ENCODE measurements at places on chromosomes 16 and 17.

DNA sequence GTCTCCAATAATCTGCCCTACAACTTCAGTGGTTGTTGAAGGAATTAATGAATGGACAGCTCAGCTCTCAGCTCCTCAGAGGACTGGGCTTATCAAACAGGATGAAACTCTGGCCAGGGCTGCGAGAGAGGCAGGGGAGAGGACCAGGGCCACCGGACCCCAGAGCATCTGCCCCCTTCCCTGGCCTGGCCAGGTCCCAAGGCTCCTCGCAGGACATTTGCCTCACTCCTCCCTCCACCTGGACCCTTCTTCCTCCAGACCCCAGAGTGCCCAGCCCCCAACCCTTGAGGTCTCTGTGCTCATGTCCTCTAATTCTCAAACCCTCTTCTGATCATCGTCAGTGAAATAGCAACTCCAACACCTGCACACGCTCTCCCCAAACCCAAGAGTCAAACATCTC, 3.7 kb downstream of the CD300C start:
- DNase-seq = no peak

DNA sequence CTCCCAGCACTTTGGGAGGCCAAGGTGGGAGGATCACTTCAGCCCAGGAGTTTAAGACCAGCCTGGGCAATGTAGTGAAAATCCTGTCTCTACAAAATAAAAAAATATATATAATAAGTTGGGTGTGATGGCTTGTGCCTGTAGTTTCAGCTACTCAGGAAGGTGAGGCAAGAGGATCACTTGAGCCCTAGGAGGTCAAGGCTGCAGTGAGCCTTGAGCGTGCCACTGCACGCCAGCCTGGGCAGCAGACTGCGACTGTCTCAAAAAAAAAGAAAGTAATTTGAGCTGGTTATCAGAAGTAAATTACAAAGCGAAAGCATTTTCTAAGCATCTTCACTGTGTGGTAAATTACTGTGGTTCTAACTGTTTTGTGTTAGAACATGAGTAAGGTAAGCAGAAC, 66.2 kb downstream of the NQO1 start:
- no peak for DNase-seq

- DNase-seq = no peak
Observed at GRCh38 chr17:65817951-65818350, 256.5 kb upstream of the AXIN2 start.

- DNase-seq = no peak
Observed at GRCh38 chr17:33154869-33155455, 138.1 kb downstream of the ASIC2 start.

Measured in T-cell (primary cell).